Left forelimb (tissue), 1 donor: ENCODE measurements at places on chromosomes 5 and 9.

DNA sequence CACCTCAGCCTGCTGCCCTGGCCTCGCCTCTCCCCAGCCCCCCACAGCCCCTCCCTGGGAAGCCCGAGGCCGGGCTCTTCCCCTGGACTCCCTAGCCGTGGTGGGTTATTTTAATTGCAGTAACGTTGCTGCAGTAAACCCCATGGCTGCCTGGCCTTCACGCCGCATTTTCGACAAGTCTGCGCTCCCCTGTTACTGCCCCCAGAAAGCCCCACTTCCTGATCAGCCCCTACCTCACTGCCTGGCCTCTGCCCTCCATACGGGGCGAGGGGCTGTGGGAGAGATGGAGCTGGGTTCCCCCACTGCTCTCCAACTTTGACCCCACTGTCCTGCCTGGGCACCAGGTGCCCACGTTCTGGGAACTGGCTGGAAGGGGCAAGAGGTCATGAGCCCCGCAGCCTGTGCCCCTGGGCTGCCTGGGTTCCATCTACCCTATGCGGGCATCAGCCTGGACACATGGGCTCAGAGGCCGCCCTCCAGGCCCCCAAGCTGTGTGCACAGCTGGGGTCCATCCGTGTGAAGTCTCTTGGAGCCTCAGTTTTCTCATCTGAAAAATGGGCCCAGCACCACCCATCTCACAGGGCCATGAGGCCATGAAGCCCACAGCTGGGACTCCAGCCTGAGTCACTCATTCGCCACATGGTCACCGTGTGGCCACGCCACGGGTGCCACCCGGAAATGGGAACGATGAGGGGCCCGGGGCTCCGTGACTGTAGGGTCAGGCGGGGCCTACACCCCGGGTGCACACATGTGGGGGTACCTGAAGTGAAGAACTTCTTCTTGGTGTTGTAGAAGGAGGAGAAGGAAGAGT, 11.5 kb downstream of the EGFL7 start:
- DNase-seq: no peak

GRCh38 chr5:38426490-38426889, 130.0 kb downstream of the LIFR start:
- DNase-seq: no peak

DNA sequence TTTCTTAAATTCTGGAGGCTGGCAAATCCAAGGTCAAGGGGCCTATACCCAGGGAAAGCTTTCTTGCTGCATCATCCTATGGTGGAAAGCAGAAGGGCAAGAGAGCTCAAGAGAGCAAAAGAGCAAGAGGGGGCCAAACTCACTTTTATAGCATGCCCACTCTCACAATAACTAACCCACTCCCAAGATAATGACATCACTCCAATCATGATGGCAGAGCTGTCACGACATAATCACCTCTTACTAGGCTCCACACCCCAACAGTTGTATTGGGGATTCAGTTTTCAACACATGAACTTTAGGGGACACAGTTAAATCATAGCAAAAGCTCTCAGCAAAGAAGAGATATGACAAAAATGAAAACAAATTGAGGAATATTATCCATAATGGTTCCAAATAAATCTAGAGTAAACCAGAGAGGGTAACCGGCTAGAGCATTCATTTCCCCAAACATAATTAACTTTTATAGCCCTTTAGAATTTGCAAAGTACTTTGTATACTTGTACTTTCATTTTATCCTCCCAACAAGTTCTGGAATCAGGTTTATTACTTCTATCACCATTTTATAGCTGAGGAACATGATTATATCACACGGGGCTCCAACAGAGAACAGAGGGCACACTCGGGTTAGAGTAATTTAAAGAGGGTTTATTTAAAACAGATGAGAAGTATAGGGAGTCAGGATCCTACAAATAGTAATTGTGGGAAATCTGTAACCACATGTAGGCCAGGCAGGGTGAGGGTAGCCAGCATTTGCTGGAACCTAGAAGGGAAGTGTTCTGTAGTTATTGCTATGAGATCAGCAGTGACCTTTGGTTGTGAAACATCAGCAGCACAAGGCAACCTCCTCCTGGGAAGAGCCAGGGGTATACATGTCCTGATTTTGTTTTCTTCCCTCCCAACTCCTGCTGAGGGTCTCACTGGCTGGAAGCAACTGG, 7.2 kb upstream of the TARS1 start:
- no peak for DNase-seq

DNA sequence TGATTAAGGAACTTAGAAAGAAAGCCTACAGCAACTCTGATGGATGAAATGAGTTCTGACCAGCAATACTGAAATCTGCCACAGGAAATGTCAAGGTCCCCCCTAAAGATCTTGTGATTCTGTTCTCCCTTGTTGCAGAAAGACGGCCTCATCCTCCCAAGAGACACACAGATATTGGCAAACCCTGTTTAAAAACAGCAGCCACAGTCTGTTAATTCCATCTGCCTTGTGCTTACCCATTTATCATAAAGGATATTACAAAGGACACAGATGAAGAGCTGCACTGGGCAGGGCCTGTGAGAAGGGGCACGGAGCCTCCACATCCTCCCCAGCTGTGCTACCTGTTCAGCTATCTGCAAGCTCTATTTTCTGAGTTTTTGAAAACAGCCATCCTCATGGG, 15.2 kb downstream of the RAPGEF1 start:
- no peak for DNase-seq

- DNase-seq: no peak
These were observed 367.0 kb downstream of the NTRK2 start for GRCh38 chr9:85036496-85036895.

DNA sequence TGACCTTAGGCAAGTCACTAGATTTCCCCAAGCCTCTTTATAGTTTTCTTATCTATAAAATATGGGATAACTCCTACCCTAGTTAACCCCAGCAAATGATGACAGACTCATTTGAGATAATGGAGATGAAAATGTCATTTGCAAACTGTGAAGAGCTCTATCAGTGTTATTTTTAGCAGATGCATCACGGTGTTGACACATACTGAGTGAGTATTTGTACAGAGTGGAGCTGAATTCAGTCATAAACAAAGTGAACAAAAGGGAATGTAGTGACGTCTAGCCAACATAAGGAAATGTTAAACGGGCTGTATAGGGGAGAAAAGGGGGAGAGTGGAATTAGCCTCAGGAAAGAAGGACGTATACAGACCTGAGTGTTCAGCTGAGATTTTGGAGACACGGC, 75.9 kb downstream of the NMUR2 start:
- no peak for DNase-seq

DNA sequence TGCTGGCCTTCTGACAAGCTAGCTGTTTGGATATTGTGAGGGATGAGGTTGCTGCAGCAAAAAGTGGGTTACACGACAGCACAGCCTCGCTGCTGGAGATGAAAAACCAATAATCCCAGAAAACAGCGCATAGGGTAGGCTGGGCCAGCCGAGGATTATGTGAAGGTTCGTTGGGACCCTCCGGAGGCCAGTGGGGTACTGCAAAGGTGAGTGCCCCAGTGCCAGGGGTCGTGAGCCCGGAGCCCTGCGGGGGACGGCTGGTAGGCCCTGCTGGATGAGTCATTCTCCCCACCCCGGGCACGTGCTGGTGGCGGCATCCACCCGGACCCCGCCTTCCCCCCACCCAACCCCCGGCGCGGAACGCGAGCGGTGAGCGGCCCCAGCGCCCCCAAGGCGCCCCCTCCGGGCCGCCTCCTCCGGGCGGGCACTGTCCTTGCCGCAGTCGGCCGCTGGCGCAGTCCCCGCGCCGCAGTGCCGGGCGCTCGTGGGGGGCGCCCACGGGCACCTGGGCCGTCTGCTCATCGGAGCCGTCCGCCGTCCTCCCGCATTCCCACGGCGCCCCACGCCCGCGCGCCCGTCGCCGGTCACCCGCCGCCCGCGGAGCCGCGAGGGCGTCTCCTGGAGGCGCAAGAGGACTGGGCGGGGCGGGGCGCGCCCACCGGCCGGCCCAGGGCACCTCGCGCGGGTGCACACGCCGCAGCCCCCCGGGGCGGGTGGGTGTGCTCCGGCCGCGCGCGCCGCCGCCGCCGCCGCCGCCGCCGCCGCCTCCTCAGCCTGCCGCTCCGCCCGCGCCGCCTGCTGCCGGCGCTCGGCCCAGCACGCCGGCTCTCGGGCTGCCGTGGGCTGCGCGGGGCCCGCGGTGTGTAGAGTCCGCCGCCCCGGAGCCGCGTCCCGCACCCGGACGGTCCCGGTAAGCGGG, at the start of gene PHF24:
PHF24 (plus strand) TSS at position 794 of the 919 bp plus-strand sequence. CDS start 13,014 bp downstream, outside the sequence.
- DNase-seq: no peak

DNA sequence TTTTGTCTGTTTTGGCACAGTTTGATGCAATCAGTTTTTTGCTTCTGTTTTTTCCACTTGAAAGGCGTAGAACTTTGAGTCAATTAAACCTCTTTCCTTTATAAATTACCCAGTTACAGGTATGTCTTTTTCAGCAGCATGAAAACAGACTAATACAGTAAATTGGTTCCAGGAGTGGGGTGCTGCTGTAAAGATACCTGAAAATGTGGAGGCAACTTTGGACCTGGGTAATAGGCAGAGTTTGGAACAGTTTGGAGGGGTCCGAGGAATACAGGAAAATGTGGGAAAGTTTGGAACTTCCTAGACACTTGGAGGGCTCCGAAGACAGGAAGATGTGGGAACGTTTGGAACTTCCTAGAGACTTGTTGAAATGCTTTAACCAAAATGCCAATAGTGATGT, 2022.2 kb downstream of the MAT2B start:
- no peak for DNase-seq

GRCh38 chr9:88567870-88568269, 32.9 kb downstream of the NXNL2 start:
- no peak for DNase-seq

GRCh38 chr5:156971848-156972525, 9.0 kb upstream of the TIMD4 start:
- DNase-seq: no peak

DNA sequence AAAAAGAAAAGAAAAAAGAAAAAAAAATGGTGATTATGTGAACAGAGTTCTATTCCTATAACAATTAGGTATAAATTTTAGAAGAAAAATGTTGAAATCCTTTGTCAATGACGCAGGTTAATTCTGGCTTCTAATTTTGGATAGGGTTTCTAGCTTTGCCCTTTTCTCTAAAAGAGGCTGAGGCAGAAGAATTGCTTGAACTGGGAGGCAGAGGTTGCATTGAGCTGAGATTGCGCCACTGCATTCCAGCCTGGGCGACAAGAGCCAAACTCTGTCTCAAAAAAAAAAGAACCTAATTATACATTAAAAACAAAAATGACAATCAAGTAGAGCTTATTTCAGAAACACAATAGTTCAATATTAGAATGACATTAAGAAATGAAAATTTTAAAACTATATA, 2.9 kb downstream of the STXBP1 start:
- DNase-seq: no peak

DNA sequence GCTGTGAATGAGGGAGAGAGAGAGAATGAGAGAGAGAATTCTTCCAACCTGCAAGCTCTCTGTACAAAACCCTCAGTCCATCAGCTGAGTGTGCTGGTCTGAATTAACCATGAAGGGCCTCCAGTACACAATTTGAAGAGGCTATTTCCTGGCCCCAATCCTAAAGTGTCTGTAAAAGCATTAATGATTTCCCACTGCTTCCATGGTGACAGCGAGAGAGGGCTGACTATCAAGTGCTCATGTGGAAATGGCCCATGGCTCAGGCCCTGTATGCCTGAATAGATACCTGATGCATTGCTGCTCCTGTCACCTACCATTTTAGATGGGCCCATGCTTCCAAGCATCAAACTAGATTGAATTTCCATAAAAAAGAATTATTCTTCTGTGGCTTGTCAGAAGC, 592.4 kb downstream of the KIF4B start:
- DNase-seq: no peak

- no peak for DNase-seq
These were observed 160.2 kb upstream of the TBCA start for GRCh38 chr5:77936365-77936693.

DNA sequence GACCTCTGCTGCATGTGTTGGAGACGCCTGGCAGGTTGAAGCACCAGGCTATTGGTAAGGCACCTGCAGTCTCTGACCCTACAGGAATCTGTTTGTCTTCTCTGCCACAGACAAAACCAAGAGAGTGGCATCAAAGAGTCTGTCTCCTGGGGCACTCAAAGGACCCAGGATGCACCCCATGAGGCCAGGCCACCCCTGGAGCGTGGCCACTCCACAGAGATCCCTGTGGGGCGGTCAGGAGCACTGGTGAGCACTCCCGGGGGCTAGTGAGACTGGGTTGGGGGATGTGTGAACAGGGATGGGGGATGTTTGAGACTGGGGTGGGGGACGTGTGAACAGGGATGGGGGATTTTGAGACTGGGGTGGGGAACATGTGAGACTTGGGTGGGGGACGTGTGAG, 240.3 kb downstream of the CACNA1B start:
- no peak for DNase-seq

DNA sequence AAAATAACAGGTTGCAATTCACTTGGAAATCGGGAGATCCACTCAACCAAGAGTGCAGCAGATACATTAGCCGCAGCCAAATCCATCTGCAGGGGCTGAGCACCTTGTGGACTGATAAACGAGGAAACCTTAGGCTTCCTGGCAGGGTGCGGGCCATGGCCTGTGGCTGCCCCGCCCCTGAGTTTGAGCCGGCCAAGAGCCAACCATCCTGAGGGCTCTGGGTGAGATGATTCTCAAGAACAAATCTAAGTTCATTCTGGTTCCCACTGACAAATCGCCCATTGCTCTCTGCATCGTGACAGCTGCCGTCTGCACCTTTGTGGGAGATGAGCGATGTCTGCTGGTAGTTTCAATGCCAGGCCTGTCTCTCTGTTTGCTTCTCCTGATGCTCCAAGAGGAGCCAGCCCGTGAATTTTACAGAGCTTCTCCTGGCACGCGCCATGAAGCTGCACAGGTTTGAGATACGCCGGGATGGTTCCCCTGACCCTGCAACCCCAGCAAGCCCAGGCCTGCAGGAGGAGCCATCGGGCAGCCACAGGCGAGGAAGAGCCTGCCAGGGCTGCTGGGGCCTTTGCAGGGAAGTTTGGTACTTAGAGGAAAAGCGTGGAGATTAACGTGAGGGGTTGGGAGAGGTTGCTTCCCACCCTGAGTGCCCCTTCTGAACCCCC, 154.0 kb downstream of the OLFM1 start:
- DNase-seq: no peak

GRCh38 chr9:82021198-82021597, 32.6 kb downstream of the SPATA31D1 start:
- DNase-seq: no peak

DNA sequence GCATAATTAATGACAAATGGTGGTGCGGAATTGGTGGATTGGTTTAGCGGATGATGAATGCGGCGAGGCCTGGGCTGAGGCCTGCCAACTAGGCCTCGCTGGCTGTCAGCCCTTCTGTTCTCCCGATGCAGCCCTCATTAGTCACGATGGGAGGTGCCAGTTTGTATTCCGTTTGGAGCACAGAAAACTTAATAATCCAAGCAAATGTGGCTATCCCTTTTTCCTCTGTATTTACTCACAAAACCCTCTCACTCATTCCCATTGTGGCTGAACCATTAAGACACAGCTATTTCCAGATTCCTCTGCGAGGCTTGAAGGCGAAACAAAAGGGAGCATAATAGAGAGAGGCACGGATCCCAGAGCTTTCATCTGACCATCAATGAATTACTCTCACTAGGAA, 114.3 kb downstream of the MVB12B start:
- DNase-seq: peak; percentile 58

GRCh38 chr5:36723912-36724311, 117.5 kb downstream of the SLC1A3 start:
- DNase-seq: no peak
